ENCODE measurements at places on chromosomes 16 and 17.
A peak's percentile ranks its signal among the peaks of the same experiment; 100 is the strongest.

DNA sequence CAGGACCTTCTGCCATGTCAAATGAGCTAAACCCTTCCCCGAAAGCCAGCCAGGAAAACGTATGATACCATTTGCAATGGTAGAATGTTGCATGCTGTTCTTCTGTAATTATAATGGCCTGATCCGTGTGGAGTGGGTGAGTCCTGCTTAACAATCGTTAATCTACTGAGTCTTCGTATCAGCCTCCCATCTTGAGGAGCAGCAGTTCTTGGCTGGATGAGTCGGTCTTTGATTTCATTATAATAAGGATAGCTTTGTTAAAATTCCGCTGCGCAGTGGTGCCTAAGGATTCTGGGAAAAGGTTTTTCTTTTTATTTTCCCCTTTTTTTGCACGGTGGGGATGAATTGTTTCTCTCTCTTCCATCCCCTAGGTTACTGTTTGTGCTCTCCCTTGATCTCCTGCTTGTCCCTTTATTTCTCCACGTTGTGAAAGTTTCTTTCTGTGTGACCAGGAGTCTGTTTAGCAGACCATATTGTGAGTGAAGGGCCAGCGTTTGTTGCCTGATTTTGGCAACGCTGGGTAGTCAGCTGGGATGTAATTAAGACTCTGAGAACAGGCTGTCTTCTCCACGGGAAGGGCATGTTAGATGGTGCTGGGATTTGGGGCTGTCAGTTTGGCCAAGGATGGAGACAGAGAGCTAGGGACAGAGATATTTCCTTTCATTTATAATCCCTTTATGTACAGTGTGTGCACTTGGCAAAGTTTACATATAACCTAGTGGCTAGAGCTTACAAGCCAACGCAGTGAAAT lies 263.0 kb downstream of the FTO start:
- DNase-seq, result no peak

- DNase-seq, result no peak
Measured at GRCh38 chr16:68194251-68194650, 41.7 kb downstream of the ESRP2 start.

DNA sequence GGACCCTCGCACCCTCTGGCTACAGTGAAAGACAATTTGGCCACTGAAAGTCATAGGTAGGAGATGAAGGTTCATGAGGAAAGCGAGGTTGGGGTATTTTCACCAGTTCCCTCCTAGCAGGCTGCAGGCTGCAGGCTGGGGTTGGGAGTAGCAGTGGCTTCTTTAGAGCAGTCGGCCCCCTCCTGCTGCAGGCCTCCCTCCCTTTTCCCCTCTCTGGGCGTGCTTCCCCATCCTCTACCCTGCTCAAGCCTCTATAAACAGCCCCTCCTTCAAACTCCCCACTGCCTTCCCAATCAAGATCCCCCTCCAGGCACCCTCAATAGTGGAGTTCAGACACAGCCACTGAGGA lies 41.8 kb downstream of the GAS7 start:
- DNase-seq, result no peak

DNA sequence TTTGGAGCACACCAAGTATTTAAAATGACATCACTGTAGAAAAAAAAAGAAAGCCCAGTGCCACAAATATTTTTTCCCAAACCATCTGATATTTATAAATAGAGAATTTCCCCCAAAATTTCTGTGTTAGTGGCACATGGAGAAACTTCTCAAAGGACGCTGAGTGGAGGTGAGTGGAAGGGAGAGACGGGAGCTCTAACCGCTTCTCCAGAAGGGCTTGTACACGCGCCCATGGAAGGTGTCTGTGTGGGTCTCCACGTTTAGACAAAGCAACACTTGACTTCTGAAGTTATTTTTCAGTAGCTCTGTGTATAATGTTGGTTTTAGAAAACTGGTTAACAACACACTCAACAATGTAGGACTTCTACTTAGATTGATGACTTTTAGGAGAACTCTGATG lies 1.0 kb downstream of the MYOCD start:
- no peak for DNase-seq

- DNase-seq, result peak; percentile 47
Measured at GRCh38 chr16:49857423-49858181, 1.7 kb upstream of the ZNF423 start.

- DNase-seq, result no peak
Measured at GRCh38 chr16:1501630-1502029, 8.5 kb downstream of the TELO2 start.

DNA sequence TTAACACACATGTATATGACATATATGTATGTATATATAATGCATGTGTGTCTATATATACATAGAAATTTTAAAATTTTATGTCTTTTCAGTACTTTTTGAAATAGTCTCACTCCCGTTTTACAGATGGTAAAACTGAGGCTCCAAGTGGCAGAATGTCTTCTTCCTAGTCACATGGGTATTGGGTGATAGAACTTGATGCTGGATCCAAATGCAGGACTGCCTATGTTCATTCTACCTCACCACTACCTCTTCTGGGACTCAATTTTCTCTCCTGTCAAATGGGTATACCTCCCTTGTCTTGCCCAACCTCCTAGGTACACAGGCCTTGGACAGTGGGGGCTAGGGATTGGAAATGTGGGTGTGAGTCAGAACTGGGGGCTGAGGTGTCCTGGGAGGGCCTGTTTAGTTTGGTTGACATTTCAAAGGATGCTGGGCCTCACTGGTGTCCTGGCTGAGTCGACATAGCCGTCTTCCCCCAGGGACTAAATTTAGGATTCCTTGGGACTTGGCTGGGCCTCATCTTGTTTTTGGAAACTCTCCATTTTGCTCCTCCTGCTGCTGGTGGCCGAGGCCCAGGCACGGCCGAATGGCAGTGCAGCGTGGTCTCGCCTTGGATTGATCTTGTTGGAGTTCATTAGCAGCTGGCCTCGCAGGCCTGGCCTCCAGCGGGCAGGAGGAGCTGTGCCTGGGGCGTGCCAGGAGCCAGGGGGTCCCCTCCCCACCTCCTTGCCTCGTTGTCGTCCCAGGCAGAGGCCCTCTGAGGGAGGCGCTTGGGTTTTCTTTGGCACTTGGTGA lies 25.9 kb downstream of the NKD1 start:
- DNase-seq, result no peak

All from NCI-H1417 (cell line).